ENCODE measurements at places on chromosomes 6 and 20.

DNA sequence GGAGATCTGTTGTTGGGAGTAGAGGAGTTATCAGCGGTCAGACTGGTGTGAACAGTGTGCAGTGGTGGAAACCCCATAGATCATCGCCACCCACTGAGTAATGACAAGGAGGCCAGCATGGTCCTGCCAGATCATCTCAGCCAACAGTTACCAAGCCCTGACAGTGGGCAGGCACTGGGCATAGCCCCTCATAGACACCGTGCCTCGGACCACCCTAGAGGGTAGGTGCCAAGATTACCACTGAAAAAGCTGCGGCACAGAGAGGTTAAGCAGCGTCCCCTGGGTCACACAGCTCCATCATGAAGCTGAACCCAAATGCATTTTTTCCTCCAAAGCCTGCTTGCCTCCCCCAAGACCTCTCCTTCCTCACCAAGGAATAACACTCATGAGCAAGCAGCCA is 21.5 kb upstream of the BMP7 start:
- no peak for DNase-seq

DNA sequence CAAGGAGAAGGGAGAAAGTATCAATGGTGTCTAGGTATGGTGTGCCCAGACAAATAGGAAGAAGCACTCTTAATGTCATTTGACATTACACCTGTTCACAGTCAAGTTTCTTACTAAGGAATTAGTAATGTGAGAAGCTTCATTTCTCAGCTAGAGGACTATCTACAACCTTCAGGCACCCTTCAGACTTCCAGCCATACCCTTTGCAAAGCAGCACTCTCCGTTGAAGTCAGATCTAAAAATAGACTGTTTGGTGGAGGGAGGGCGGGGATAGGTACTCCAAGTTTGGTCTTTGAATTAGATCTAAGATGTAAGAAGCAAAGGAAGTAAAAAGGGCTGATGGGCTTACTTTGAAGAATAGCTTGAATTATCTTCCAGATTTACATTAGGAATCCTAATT is 311.1 kb downstream of the SLC35F1 start:
- no peak for DNase-seq

DNA sequence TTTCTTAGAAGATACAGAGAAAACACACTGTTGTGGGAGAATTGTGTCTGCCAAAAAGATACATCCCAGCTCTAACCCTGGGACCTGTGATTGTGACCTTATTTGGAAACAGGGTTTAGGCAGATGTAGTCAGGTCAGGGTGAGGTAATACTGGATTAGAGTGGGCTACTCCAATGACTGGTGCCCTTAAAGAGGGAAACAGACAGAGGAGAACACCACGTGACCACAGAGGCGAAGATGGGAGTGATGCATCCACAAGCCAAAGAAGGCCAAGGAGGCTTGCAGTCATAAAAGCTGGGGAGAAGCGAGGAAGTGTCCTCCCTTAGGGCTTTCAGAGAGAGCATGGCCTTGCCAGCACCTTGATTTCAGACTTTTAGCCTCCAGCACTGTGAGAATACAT is 35.6 kb downstream of the SLC52A3 start:
- DNase-seq, result no peak

DNA sequence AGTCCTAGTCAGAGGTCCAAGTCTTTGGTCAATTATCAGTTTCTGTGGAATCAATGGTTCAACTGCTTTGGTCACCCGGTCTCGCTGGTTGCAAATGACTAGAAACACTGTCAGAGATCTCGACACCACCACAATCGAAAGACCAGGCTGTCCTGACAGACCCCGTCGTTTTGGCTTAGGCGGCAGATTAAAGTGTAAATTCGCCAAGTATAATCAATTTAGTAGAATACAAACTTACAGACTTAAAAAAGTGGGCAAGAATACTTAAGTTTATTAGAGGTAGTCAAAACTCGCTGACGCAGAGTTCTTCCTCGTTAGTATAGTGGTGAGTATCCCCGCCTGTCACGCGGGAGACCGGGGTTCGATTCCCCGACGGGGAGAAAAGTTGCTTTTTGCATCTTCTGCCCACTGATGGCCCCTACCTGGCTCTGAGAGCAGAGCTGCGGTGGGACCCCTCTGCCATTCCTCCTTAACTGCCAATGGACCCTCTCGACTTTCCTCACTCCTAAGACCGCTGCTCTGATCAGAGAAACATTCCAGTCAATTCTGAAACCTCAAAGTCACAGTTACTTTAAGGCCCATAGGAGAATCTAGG is 30.6 kb upstream of the ZNF184 start:
- no peak for DNase-seq

- DNase-seq, result no peak
Measured at GRCh38 chr20:768426-768978, at the start of gene SLC52A3. TSS of gene SLC52A3 (minus strand) at chr20:768500. CDS start at chr20:765774, 2,726 bp downstream.

- no peak for DNase-seq
Measured at GRCh38 chr6:90431576-90431975, 134.9 kb upstream of the BACH2 start.

GRCh38 chr20:2397595-2398145 is 17.0 kb downstream of the TGM6 start:
- no peak for DNase-seq

DNA sequence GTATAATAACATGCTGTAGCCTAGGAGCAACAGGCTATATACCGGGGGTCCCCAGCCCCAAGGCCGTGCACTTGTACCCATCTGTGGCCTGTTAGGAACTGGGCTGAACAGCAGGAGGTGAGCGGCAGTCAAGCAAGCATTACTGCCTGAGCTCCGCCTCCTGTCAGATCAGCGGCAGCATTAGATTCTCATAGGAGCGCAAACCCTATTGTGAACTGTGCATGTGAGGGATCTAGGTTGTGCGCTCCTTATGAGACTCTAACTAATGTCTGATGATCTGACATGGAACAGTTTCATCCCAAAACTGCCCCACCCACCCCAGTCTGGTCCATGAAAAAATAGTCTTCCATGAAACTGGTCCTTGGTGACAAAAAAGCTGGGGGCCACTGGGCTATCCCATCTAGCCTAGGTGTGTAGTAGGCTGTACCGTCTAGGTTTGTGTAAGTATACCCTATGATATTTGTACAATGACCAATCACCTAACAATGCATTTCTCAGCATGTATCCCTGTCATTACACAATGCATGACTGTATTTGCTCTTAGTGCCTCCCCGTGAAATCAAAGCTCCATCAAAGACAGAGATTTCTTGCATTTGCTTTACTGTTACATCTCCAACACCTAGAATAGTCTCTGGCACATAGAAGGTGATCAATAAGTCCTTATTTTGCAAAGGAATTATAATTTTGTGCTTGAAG is 30.8 kb downstream of the NHSL1 start:
- no peak for DNase-seq

GRCh38 chr6:127102299-127102698 is 16.2 kb upstream of the RSPO3 start:
- no peak for DNase-seq

DNA sequence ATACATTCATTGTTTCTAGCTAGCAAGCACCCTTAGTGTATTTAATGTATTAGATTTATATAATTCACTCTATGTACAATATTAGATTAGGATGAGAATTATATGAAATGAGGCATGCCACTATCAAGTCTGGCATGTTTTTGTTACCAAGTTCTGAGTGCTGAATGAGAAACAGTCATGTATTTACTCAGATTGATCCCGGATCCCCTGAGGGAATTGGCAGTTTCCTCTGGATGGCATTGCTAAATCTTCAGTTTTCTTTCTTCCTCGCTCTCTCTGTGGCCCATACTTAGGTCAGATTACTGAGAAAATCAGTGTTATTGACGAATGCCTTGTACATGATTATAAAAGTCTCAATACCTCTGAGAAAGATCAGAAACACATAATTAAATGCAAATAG is 66.6 kb downstream of the CDKAL1 start:
- DNase-seq, result no peak

- no peak for DNase-seq
Measured at GRCh38 chr6:37230104-37230503, 27.5 kb upstream of the TBC1D22B start.

DNA sequence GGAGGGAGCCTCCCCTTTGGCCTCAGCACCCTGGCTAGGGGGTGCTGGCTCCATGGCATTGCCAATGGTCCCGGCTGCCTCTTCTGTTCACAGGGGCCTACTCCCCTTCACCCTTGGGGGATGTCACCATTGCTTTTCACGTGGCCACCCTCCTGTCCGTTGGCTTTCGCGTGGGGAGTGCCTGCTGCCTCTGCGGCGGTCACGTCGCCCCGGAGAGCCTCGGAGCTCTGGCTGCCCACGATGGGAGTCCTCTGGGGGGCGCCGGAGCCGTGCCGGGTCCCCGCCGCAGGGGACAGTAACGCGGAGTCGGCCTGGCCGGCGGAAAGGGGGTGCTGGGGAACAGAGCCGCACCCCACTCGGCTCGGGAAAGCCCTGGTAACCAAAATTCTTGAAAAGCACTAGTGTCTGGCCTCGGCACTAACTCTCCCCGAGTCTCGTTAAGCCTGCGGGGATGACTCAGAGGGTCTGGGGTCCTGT is 661 bp upstream of the HEBP2 start:
- peak; percentile 60 for DNase-seq

- DNase-seq, result no peak
Measured at GRCh38 chr20:48052475-48052835, 267.2 kb upstream of the SULF2 start.

- DNase-seq, result peak; percentile 85
Measured at GRCh38 chr6:33410711-33411631, at the start of gene PHF1. TSS of gene PHF1 (plus strand) at chr6:33411014. CDS start at chr6:33412264, 1,250 bp downstream.

GRCh38 chr6:39268721-39269120 is 39.4 kb upstream of the KCNK5 start:
- no peak for DNase-seq

- DNase-seq, result no peak
Measured at GRCh38 chr20:45479822-45480221, 10.3 kb downstream of the WFDC2 start.

DNA sequence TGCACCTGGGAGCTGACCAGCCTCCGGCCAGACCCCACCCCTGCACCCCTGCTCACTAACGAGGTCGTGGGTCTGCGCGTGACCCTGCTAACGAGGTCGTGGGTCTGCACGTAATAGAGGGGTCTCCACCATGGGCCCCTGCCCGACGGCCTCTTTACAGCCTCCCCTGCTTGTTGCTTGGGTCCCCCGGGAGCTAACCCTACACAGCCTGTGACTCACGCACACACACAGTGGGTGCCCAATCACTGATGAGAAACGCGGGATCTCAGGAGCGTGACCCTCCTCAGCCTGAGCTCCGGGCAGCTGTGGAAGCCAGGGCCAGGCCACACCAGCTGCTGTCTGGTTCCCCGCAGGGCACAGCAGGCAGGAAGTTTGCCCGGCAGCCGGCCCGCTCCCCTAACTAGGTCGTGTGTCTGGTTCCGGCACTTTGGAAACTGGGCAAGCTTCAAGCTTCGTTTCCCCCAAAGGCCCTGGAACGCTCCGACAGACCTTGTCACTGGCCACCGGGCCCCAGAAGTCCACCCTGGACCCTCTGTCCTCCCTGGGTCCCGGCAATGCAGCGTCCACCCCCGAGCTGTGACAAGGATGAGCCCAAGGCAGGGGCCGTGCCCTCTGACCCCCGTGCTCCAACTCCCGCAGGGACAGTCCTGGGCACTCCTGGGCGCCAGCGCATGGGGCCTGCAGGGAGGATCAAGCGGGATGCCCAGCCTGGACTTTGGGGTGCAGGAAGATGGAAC is 767 bp downstream of the PTK6 start:
- DNase-seq, result no peak

GRCh38 chr6:6966127-6966526 is 141.6 kb upstream of the RREB1 start:
- DNase-seq, result no peak

DNA sequence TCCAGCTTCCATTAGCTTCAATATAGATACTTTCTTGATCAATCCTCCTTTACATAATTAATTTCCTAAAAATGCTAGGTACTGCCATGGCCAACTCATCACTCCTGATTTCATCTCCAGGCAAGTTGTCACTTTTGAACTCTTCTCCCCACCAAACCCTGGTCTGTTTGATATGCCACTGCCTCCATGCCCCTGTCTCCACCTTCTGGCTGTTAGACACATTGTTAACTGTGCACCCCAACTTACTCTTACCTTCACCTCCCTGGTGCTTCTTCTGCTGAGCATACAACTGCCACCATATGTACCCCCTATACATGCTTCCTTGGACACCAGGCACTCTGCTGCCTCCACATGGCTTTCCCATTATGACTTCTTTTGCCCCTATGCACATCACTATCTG is 21.9 kb upstream of the AIG1 start:
- DNase-seq, result no peak

DNA sequence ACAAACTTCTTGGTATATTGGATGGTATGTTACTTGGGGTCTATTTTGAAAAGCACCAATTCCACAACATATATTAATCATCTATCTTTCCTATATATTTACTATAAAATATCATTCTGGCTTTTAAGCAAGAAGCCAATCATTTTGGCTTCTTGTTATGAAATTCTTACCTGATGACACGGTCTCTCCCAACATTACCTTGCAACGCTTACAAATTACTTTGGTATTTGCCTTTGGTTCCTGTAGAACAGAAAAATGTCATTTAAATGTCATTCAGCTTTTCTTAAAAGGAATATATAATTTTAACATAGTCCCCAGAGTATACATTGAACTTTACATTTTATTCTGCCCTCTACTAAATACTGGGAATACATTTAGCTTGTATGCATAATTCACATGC is 27.4 kb downstream of the UBE3D start:
- DNase-seq, result no peak

DNA sequence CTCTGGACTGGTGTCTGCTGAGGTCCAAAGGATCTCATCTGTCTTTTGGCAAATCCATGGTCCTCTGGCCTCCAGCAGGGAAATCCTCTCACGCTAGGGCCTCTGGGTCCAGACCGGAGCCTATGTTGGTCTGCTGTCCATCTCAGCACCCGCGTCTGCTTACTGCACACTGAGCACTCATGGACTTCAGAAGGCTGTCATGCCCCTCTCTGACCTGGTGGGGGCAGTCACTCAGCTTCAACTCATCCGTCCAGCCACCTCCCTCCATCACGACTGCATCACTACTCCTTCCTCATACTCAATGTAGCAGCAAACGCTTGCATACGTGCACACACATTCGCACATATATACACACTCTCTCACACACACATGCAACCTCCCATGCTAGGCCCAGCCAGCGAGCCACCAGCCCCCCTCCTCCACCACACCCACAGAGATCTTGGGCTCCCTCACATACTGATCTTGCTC is 33.3 kb downstream of the GABRR2 start:
- peak; percentile 86 for DNase-seq

- no peak for DNase-seq
Measured at GRCh38 chr6:83854001-83854501, 891 bp downstream of the RIPPLY2 start.

Data from GM10248 (cell line).